ENCODE measurements at places on chromosomes 16 and 17.
A peak's percentile ranks its signal among the peaks of the same experiment; 100 is the strongest.

DNA sequence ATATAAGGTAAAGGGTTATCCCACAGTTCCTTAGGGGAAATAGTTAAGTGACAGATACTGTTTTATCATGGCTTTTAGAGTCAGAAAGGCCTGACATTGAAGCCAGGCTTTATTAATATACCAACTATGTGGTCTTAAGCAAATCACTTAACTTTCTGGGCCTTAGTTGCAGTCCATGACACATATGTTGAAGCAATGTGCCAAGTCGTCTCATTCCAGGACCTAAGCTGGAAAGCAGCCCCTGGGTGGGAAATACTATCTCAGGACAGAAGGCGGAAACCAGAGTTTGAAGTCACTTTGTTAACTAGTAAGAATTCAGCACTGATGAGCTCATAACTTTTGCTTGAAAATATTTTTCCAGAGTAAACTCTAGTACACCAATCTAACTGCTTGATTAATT, 80.0 kb downstream of the USP32 start:
- no peak for DNase-seq

GRCh38 chr17:17691468-17692263, 10.4 kb downstream of the RAI1 start:
- DNase-seq, result no peak

DNA sequence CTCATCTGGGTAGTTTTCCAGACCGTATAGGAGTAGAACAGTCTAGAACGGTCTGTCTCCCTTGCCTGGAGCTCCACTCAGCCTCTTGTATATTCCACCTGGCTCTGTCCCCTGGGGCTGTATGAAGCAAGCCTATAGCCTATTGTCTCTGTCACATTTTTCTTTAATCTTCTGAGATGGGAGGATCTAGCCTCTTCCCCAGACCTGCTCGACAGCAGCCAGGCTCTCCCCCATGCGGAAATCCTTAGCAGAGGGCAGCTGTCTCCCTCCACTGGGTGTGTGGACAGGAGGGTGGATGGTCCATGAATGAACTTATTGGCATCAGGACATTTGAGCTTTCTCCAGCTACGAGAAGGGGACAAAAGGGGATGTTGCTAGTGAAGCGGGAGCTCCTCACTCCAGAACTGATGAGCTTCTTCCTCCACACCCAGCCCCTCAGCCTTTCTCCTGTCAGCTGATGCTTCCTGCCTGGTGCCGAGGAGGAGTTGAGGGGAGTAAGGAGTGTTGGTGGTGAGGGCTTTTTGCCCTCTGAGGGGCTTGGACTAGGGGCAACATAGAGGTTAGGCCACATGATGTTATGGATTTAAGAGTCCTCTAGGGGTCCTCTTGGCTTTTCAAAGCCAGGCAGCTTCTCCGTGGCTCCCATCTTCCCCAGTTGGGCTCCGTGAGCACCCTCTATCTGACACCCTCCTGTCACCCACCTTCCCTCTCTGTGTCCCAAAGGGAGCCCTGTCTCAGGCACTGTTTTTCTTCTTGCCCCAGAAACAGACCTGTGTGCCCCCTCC, 28.0 kb downstream of the ARHGAP23 start:
- DNase-seq, result no peak

DNA sequence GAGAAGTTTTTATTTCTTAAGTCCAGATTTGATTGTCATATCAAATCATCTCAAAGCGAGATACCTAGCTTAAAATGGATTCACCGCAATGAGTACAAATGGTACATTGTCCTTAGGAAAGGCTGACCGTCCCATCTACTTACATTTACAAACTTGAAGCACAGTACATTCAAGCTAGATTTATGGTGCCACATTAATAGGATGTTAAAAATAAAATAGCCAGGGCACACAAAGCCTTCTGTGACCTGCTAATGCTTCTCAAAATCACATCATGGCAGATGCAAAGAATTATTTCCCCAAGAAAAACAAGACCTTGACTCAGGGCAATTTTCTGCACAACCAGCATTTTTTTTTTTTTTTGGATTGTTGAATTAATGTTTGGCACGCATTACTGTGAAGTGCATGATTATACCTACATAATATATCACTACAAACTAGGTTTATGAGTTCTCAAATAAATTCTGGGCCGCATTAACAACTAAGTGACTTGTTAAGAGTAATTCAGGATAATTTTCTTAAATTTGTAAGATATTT, 25.3 kb downstream of the CACNG1 start:
- DNase-seq, result no peak

GRCh38 chr16:309476-309875, 26.5 kb downstream of the PDIA2 start:
- DNase-seq, result no peak

DNA sequence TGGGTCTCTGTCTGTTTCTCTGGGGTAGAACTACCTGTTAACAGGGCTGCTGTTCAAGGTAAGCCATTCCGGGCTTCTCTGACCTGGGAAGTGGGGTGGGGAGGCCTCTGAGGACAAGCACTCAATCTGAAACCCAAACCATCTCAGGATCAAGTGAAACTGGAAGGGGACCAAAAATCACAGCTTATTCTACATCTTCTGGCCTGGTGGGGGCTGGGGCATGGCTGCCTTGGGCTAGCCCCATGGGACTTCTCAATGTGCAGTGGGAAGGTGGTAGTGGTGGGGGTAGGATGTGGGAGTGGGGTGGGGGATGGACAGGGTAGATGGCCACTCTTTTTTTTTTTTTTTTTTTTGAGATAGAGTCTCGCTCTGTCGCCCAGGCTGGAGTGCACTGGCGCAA, 5.5 kb downstream of the FLOT2 start:
- no peak for DNase-seq

DNA sequence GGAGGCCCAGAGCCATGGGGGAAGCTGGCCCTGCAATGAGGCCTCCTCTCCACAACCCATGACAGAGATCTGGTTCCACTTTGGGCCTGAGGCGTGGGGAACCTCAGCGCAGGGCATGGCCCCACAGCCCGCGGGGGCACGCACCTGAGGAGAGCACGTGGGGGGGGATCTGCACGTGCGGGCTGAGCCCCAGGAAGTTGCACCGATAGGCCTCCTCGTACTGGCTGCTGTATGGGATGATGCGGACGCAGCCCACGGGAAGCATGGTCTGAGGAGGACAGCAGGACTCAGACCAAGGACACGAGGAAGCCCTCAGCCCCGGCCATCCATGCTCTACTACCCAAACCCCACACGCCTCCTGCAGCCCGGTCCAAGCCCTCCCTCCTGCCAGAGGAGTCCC, 10.1 kb upstream of the PLD6 start:
- DNase-seq, result no peak

- no peak for DNase-seq
Observed at GRCh38 chr16:84407588-84408313, 39.4 kb downstream of the ATP2C2 start.

DNA sequence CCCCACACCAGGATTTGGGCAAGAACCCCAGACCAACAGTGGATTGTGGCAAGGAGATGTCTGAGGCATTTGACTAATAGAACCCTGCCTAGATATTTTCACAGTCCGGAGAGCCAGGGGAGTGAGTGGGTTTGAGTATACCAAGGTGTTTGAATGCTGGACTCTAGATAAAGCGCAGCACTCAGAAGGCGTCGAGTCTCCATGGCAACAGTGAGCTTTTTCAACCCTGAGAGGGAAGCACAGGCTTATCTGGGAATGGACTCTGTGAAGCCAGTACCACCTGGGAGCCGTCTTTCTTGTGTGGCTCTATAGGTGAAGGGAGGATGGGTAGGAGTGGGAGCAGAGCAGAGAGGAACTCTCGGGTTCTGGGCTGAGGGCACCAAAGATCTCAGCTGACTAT, 147.0 kb downstream of the SHISA6 start:
- no peak for DNase-seq

GRCh38 chr17:80712606-80713005, 168.0 kb downstream of the RPTOR start:
- DNase-seq, result no peak

DNA sequence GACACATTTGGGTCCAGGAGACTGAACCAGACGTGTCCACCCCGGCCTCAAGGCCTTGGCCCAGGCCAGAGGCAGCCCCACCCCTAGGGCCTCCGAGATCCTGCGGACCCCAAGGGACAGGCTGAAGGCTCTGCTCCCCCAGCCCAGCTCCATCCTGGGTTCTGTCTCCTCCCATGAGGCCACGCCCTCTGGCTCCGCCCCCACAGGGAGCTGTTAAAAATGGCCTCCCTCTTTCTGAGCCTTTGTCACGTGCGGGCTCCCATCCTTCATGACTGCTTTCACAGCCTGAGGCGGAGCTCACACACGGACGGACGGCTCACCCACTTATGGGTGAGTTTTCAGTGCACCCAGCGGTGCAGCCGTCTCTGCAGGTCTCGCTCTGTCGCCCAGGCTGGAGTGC, 6.5 kb upstream of the CACNA1H start:
- no peak for DNase-seq

GRCh38 chr17:27199948-27200347, 94.0 kb upstream of the WSB1 start:
- no peak for DNase-seq

DNA sequence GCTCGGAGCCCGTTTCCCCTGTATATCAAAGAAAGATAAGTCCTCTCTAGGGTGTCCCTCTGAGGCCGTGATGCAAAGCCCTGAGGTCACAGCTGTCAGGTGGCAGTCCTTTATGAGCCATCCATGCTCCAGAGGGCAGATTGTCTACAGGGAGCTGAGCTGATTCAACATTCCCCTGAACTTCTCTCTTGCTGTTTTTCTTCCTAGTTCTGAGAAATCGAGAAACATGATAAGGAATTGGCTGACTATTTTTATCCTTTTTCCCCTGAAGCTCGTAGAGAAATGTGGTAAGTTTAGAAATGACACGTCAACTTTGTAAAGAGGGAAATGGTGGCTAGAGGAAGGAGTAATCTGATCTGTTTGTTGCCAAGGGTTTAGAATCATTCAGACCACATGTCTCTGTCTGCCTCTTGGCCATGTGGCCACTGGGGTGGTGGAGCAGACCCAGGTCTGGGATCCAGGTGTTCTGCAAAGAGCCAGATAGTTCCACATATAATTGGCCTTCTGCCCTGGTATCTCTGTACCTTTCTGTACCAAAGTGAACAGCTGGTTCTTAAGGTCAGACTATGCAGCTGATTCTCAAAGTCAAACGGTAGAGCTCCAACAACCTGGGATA, 3.5 kb downstream of the CTNS start:
- DNase-seq, result peak; percentile 60

DNA sequence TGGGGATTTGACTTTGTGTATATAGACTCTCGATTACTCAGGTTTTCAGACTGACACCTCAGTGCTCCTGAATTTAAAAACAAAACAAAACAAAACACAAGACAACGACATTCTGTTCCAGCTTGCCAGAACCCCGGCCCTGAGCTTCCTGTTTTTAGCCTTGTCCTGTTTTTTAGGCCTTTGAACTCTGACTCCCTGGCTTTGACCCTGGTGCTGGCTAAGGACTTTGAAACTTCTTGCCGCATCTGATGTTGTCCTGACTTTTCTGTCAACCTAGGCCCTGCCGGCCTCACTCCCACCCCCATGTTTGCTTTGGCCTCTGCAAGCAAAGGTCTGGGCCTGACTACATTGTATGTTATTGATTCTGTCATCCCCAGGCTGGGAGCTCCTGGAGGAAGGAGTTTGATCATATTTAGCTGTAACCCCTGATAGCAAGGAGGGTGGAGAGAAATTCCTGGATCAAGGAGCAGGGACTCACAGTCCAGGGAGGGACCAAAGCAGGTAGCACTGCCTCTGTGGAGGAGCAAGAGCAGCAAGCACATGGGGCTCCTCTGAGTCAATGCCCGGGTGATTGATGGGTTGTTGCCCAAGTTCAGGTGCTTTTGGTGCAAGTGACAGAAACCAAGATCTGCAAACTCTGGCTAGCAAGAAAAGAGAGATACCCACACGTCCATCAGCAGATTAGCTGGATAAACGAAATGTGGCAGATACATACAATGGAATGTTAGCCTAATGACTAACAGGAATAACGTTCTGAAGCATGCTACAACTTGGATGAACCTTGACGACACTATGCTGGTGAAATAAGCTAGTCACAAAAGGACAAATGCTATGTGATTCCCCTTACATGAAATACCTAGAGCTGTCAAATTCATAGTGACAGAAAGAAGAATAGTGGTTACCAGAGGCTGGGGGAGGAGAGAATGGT, 7.7 kb downstream of the CCL16 start:
- DNase-seq, result no peak

DNA sequence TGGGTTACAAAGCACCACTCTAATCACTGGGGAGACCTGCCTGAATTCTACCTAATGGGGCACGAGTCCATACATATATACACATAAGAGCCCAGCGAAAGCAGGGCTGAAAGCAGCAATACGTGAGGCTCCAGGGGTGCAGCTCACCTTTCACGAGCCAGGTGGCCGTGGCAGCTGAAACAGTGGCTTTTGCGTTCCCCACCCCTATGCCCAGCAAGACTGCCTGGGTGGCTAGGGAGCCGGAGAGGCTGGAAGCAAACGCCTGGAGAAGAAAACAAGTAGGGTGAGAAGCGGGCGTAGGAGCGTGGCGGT, 618 bp downstream of the RUSF1 start:
- no peak for DNase-seq

DNA sequence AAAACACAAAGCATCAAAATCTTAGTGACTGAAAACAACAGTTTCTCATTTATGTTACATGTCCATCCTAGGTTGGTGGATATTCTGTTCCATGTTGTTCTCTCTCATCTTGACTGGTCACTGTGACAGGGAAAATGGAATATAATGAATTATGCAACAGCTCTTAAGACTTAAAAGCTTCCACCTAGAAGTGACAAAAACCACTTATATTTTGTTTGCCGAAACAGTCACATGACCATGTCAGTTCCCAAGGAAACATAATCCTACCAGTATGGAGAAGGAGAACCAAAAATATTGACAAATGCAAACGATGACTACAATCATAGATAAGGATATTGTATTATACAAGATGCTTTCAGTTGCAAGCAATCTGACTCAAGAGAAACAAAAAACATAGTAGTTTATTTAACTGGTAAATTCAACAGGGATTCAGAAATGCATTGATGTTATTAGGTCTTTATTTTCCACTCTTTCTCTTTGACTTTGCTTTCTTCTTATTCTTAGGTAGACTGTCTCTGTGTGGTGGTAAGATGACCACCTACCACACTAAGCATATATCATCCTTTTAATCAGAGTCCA, 103.8 kb downstream of the SSH2 start:
- DNase-seq, result no peak

DNA sequence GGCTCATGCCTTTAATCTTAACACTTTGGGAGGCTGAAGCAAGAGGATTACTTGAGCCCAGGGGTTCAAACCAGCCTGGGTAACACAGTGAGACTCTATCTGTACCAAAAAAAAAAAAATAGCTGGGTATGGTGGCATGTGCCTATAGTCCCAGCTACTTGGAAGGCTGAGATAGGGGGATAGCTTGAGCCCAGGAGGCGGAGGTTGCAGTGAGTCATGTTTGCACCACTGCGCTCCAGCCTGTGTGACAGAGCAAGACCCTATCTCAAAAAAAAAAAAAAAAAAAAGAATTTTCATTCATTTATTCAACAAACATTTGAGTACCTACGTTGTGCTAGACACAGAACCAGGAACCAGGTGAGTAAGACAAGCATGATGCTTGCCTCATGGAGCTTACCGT, 73.6 kb upstream of the MRTFB start:
- DNase-seq, result no peak

All from CD4-positive, alpha-beta T cell treated with Interferon alpha-2 for 1 hour (primary cell).